ENCODE measurements at places on chromosomes 6 and 20.
A peak's percentile ranks its signal among the peaks of the same experiment; 100 is the strongest.

- no peak for DNase-seq
Observed at GRCh38 chr6:151869345-151869744, 61.9 kb downstream of the ESR1 start.

DNA sequence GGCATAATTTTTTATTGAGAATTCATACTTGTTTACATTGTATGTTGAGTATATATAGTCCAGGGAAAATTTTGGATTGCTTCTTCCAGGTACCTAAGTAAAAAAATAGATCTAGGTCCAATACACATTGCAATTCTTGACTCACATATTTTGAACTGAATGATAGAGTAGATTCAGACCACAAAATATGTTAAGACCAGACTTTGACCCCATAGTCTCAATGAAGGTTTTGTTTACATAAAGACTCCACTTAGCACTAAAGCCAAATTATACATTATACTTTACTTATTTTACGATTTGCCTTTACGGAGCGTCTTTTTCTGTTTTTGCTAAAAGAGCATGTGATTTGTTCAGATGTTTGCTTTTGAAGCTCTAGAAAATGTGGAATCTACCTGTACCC is 144.1 kb upstream of the PTCHD4 start:
- no peak for DNase-seq

GRCh38 chr6:70811788-70812187 is 144.1 kb downstream of the SMAP1 start:
- no peak for DNase-seq

GRCh38 chr6:129748212-129748900 is 38.4 kb upstream of the ARHGAP18 start:
- DNase-seq, result peak; percentile 39

GRCh38 chr20:53763707-53764414 is 170.2 kb upstream of the ZNF217 start:
- DNase-seq, result no peak

- DNase-seq, result no peak
Observed at GRCh38 chr20:46330072-46330763, 21.9 kb upstream of the CDH22 start.

DNA sequence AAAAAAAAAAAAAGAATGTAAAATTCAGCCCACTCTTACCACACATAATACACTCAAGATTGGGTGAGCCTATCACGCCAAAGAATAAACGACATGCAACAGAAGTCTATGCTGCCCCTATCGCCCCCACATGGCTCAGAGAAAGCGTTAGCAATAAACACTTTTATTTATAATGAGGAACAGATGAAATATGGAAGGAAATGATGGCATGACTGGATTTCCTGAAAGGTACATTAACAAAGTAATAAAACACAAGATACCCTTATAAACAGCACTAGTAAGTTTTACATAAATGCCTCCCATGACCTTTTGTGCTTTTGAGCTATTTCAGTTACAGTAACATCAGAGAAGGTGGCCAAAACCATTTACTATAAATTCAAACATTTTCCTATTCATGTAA is 71.4 kb upstream of the SCAF8 start:
- DNase-seq, result no peak

GRCh38 chr6:112590326-112590725 is 243.2 kb downstream of the RFPL4B start:
- DNase-seq, result no peak

- DNase-seq, result no peak
Observed at GRCh38 chr6:157398151-157398550, 17.2 kb downstream of the ZDHHC14 start.

GRCh38 chr20:60071965-60072364 is 113.7 kb downstream of the CDH26 start:
- DNase-seq, result no peak

- DNase-seq, result no peak
Observed at GRCh38 chr6:13916230-13916944, 8.4 kb upstream of the RNF182 start.

DNA sequence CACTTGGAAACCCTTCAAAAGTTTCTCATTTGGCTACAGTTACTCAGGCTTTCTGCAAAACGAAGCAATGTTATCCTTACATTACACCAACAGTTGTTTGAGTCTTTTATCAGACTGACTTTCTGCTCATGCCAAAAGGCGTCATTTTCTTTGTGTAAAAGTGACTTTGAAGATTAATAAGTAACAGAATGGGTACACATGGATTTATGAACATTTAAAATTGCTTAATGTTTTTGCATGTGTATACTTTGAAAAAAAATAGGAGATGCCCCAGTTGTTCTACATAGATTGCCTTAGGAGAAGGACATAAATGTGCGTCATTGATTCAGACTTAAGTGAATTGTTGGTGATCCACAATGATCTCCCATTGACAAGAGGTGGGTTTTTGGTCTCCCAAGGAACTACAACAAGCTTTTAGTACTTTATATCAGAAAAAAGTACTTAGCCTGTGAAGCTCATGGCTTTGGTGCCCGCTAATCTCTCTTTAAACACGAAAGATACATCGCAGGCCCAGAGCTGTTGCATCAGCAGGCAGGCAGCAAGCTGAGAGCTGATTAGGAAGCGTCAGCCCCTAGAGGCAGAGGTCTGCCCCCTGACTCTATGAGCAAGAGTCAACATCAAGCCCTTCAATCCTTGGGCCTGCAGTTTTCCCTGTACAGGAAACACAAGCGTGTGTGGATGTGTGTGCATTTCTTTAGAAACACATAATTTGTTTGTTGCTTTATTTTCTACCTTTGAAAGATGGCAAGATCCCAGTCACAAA is 45.9 kb downstream of the SLC22A3 start:
- DNase-seq, result no peak

DNA sequence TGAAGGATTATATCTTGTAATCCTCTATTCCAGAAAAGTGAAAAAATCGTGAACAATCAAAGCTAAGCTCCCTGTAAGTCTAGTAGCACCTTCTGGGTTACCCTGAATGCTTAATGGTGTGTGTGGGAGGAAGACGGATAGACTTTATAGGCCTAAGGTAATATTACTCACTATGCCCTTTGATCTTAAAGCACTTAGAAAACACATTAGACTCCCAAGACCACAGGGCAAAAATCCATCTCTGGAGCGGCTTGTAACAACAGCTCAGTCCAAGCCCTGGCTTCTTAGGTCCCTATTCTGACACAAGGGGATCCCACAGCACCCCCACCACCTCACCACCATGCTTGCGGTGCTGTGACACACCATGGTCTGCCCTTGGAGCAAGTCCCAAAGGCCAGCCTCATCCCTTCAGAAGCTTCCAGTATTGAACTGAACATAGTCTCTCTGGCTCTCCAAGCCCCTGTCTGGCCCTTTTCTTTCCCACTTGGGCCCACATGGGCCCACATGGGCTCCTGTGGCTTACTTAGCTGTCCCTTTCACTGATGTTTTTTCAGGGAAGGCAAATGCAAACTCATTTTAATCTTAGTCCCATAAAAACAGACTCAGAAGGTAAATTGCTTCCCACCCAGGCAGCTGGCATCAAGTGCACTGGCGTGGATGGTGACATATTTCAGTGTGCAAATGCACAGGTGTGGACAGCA is 28.3 kb downstream of the C6orf132 start:
- no peak for DNase-seq

GRCh38 chr6:37381579-37381978 is 27.8 kb downstream of the RNF8 start:
- DNase-seq, result peak; percentile 61

- DNase-seq, result no peak
Observed at GRCh38 chr20:57563522-57563921, 2.6 kb downstream of the PCK1 start.

DNA sequence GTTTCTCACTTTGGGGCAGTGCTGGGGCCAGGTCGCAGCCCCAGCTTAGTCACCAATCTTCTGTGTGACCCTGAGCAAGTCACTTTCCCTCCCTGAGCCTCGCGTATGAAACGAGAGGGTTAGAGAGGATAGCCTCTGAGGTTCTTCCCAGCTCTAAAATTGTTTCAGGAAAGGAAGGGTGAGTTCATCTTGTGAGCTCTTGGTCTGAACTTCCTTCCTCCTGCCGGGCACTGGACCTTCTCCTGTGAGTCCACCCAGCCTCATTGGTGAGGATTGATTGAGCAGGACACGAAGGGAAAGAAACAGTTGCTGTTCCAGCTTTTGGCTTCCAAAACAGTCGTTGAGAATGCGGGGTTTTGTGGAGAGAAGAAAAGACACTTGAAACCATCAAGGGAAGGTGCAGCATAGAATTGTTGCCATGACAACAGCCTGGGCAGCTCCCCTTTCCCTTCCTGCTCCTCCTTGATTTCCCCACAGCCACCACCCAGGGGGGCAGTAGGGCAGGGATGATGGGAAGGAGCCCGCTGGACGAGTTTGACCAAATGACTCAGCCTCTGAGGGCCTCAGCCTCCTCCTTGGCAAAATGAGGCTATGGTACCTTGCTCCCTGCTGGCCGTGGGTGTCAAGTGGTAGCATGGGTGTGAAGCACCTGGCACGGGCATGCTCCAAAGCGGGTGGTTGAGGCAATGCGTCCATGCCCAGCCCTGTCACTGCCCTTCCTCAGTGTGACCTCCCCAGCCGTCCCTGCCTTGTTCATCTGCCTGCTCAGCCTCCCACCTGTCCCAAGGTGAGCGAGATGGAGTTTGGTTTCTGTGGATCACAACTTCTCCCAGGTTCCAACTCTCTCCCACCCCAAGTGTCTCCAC is 107.8 kb downstream of the CDC5L start:
- DNase-seq, result no peak

- no peak for DNase-seq
Observed at GRCh38 chr6:152223636-152224035, 413.5 kb downstream of the SYNE1 start.

- DNase-seq, result peak; percentile 72
Observed at GRCh38 chr6:166382933-166383801, at the start of gene MPC1. Gene MPC1, minus strand, starts transcription at chr6:166382940. Its CDS starts 64 bp downstream, at chr6:166382876.

GRCh38 chr20:47088335-47088734 is 193.7 kb downstream of the EYA2 start:
- no peak for DNase-seq

- peak; percentile 31 for DNase-seq
Observed at GRCh38 chr20:4555188-4555890, 166.4 kb upstream of the PRND start.

GRCh38 chr20:19619904-19620430 is 138.1 kb upstream of the RIN2 start:
- no peak for DNase-seq

- no peak for DNase-seq
Observed at GRCh38 chr20:41469868-41470267, 103.2 kb upstream of the EMILIN3 start.

DNA sequence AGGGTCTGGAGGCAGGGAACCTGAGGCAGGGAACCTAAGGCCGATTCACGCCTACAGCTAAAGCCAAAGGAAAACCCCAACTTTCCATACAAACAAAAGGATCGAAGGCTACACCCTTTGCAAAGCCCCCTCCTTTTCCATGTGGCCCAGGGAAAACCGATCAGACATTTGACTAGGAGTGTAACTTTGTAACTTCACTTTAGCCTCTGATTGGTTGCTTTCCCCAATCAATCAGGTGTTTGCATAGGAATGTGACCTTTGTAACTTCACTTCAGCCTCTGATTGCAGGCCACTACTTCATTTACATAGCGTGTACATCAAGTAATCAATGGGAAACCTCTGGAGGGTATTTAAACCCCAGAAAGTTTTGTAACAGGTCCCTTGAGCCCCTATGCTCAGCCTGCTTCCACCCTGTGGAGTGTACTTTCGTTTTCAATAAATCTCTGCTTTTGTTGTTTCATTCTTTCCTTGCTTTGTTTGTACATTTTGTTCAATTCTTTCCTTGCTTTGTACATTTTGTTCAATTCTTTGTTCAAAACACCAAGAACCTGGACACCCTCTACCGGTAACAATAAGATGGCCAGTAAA is 43.3 kb downstream of the CHD6 start:
- DNase-seq, result no peak

DNA sequence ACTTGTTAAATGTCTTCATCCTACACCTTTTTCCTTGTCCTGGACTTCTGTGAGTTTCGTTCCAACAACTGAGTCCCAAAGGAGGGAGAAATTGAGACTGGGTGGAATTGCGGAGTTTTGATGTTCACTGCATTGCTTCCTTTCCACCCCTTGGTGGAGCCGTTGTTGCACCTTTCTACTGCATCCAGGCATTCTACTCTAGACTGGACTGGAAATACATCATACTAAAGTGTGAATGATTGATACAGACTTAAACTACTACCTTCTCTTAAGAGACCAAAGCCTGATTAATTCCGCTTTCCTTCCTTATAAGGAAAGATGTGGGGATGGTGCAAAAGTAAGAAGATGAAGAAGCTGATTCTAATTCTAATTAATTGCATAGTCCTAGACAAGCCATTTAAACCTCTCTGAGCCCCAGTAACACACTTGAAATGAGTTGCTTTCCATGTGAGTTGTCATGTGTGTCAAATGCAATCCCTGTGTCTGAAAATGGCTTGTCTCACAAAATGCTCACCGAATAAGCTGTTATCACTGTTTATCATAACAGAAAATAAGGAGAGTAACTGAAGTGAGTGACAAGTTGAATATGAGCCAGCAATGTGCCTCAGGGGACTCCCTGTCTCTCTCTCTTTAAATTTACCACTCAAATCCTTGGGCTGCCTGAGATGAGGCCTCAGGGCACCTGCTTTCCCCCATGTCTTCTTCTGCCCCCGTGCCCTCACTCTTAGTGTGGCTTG is 338.3 kb upstream of the CHD6 start:
- DNase-seq, result no peak

DNA sequence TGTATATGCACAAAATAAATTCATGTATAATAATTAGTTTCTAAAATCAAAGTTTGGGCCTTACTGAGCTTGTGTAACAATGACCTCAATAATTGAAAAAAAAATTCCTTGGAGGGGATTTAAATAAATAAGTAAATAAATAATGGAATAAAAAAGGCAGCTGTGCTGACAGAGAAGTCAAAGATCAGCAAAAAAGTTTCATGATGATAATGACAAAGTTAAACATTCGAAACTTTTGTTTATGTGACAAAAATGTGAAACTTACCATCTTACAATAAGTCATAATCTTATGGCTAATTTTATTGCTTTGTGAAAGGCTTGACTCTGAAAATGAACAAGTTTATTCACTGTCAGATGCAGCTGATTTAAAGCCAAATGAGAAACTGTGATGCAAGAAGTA is 3.1 kb upstream of the TTK start:
- no peak for DNase-seq

- DNase-seq, result peak; percentile 29
Observed at GRCh38 chr6:143806282-143807102, 36.6 kb upstream of the LTV1 start.

GRCh38 chr6:150631283-150631983 is 31.7 kb downstream of the PLEKHG1 start:
- no peak for DNase-seq

- no peak for DNase-seq
Observed at GRCh38 chr20:62972845-62973745, 20.6 kb downstream of the SLC17A9 start.

- no peak for DNase-seq
Observed at GRCh38 chr20:9099372-9099771, 30.5 kb downstream of the PLCB4 start.

Data from kidney epithelial cell (primary cell).